HuH-7.5 (cell line): ENCODE measurements at places on chromosomes 4 and X.

DNA sequence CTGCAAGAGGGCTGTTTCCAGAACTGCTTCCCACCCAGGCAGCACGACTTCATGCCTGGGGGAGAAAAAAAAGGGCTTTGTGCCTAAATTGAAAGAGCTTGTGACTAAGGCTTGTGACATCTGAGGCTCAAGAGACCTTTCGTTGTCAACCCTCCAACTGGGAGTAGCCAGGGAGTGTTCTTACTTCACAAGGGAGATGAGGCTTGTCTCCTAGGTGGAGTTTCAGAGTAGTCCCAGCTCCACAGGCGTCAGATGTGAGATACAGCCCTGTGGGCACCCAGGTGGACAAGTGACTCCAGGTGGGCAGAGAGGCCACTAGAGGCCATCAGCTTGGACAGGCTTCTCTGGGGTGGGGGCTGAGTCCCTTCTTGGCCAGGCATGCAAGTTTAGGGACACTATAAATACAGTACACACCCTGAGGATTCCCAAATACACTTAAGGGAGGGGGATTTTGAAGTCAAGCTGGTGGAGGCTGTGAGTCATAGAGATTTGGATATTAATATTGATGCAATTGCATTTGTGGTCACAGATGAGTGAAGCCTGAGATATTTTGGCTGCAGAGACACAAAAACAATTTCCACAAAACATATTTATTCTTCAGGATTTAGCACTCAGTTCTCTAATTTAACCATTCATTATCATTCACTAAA is 40.1 kb upstream of the SETD7 start:
- no peak for DNase-seq

- DNase-seq: no peak
Measured at GRCh38 chr4:15366721-15367120, 61.1 kb upstream of the C1QTNF7 start.

GRCh38 chr4:147560625-147561024 is 56.6 kb upstream of the TMEM184C start:
- no peak for DNase-seq

DNA sequence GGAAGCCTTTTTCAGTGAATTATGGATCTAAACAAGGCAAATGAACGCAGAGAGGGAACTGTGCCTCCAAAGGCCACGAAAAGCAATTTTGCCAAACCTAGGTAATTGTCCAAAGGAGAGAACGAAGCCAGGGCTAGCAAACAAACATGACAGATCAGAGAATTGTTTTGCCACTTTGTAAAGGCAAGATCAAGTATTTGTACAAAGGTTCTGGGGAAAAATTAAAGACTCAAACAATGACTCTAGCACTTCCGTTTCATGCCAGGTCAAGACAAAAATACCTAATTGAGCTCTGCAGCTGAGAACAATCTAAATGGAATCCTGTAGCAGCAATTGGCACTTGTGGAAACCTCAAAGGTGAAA is 8.5 kb downstream of the RBM47 start:
- no peak for DNase-seq

- DNase-seq: no peak
Measured at GRCh38 chrX:24846550-24847150, 152.9 kb downstream of the POLA1 start.

DNA sequence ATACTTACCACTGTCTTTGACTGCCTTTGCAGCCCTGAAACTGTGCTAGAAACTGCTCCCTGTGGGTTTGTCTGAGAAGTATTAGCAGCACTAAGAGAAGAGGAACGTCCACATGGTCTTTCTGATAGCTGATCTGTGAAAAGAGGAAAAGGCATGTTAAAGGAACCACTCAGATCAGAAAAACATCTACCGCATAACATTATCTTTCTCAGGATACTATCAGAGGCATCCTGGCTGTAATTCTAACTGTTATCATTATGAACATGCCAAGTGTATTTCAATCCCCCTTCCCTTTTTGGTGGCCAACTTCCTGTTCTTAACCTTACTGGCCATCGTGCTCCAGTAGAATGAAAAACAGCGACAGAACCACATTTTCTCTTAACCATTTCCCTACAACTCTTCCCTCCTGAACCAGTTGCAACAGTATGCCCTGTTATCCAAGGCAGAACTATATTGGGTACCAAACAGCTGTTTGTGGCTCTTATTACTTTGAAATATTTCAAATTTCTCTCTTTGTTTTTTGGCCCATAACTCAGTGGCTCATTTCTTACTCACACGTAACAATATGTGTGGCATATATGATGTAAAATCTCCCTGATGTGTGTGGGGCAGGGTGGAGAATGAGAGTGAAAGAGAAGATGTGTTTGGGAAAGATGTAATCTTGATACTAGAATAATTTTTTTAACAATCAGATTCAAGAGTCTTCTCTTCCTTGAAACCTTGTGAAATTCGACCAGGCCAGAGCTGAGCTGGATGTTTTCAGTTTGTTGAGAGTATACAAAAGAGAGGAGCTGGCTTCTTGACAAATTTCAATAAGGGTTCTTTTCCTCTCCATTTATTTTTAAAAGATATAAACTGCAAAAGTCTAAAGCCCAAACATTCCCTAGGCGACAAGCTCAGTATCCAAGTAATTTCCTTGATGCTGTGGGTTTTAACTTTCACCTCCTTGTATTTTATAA is 35.2 kb downstream of the ARHGEF6 start:
- no peak for DNase-seq

DNA sequence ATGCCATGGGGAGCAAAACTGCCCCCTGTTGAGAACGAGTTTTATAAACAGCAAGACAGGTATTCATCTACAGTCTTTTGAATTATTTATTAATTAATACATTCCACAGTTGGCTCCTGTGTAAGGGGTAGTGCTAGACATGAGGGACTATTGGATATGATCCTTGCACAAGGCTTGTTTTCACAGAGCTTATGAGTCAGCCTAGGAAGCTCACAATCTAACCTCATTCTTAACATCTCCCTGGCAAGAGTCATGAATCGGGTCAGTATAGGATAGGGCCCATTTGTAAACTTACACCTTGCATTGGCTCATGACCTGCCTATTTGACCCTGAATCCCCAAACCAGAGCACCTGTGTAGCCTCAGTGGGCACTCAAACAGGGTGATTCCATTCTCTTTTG is 209.1 kb upstream of the HCCS start:
- no peak for DNase-seq

DNA sequence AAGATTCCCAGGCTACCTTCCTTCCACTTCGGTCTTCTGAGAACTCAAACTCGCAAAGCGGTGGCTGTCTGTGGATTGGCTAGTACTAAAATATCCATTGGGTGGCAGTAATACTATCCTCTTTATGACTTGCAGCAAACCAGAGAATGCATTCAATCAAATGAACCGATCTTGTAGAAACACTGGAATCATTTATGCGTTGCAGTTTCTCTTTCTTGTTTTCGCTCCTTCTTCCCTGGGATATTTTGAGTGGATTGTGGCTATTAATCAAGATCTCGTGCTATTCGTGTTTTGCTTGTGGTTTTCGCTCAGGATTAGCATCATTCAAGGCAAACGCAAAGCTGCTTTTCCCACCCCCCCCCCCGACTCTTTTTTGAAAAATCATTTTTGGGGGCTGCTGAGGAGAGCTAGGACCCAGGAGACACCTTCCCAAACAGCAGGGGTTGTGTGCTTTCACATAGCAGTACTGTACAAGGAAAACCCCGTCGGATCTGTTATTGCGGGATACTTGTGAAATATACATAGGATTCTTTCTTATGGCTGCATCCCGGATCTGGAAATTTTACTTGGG is at the start of gene IL1RAPL1:
IL1RAPL1 (plus strand) TSS at position 466 of the 571 bp plus-strand sequence.
- no peak for DNase-seq

DNA sequence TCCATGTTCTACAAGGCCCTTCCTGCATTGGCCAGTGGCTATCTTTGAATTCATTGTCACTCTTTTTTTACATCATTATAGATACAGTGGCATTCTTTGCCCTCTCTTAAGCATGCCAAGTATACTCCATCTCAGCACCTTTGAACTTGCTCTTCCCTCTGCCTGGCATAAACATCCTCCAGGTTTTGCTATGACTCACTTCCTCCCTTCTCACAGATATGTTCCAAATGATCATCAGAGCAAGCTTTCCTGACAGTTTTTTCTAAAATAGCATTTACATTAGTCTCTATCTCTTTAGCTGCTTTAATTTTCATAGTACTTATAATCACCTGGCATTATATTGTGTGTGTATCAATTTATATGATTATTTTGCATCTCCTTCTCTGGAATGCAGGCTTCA is 553.3 kb upstream of the MAGEB2 start:
- no peak for DNase-seq

DNA sequence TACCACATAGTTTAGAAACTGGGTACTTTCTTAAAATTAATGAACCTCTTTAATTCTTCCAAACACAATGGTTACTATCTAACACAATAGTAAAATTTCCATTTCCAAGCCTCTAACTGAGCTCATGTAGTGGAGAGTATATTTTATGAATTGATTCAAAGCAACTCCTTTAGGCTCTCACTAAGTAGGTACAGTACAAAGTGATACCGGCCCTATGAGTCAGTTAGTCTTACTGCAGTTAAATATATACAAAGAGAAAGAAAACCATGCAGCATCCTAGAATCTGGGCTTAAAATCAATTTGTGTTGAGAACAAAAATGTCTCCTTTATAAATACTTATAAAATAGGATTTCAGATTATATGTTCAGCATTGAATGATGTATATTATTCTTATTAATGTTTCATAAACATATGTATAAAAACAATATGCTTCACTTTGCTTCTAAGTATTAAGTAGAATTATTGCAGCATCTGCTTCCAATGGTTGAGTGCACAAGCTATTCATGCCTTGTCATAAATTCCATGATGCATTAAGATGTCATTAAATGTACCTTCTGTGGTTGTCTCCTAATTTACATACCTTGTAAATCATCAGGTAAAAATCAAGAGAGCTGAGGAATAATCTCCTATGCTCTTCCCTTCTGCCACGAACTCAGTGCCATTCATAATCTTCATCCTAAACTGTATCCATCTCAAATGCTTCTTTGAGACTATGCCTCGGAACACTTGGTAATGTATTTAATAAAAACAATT is 1037.8 kb downstream of the STPG2 start:
- DNase-seq: no peak

- no peak for DNase-seq
Measured at GRCh38 chrX:129938081-129938480, 32.1 kb downstream of the UTP14A start.

DNA sequence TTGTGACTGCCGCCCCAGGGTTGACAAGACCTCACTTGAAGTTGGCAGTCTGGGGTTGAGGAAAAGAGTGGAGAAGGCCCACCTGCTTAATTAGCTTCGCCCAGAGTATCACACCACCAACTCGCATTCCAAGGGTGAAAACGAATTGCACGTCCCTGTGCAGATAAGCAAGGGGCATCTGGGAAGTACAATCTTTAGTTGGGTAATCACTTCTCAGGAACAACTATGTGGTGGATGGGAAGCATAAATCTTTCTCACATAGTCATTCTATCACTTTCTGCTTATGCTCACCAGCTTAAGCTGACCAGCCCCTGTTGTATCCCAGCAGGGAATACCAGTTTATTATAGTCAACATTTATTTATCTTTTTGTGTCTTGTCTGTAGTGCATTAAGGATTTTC is 14.3 kb downstream of the SPCS3 start:
- no peak for DNase-seq

DNA sequence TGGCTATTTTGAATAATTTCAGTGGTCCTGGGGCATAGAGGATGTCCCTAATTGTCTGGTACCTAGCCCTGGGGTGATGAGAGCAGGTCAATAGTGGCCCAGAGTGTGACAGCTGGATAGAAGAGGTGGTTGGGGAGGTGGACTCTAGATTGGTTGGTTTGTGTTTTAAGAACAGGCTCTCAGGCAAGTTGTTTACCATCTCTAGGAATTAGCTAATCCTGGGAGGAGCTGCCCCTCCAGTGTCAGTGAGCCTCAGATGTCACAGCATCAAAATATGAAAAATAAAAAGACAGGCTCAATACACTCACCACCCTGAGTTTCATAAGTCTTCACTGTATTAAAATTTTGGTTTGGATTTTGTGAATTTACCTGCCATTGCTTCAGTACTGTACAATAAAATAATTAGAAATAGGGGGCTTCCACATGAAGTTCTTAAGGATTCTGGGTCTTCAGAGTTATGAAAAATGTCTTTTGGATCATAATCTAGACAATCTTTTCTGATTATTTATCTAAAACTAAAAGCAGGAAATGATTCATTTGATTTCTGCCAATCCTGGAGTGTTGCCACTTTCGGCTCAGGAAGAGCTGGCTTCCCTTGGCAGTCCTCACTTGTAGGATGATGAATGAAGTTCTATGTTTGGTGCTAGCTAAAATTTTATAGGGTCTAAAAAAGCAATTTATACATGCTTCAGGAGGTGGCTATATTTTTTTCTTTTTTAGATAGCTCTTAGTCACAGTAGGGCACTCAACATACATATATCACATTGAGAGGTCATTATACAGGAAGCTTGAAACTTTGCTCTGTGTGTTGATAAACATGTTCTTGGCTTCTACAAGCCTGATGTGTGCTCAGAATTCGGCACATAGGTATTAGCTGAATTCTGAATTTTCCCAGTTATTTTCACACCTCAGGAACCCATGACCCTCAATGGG is 395.1 kb downstream of the RAB28 start:
- no peak for DNase-seq

GRCh38 chr4:184503869-184504300 is 29.5 kb upstream of the IRF2 start:
- DNase-seq: no peak

- DNase-seq: no peak
Measured at GRCh38 chrX:136525738-136526606, 6.0 kb upstream of the VGLL1 start.

GRCh38 chrX:66030505-66031317 is 9.2 kb downstream of the VSIG4 start:
- DNase-seq: no peak

GRCh38 chr4:145937971-145938611 is 532 bp downstream of the ZNF827 start:
- DNase-seq: peak; percentile 44

GRCh38 chrX:93874554-93874953 is 200.5 kb downstream of the FAM133A start:
- no peak for DNase-seq

DNA sequence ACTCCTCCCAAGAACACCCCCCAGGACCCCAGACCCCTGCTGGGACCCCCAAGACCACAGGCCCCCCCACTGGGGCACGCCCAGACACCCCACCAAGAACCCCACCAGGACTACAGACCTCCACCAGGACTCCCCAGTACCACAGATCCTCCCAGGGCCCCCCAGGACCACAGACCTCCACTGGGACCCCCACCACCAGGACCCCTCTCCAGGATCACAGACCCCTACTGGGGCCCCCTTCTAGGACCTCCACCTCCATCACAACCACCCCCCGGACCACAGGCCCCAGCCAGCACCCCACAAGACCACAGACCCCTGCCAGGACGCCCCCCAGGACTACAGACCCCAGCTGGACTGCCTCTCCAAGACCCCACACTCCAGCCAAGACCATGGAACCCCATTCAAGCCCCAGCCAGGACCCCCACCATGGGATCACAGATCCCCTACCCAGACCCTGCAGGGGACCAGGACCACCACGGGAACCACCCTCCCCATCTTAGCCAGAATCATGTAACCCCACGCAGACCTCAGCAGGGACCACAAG is 855 bp upstream of the DHRSX start:
- no peak for DNase-seq

DNA sequence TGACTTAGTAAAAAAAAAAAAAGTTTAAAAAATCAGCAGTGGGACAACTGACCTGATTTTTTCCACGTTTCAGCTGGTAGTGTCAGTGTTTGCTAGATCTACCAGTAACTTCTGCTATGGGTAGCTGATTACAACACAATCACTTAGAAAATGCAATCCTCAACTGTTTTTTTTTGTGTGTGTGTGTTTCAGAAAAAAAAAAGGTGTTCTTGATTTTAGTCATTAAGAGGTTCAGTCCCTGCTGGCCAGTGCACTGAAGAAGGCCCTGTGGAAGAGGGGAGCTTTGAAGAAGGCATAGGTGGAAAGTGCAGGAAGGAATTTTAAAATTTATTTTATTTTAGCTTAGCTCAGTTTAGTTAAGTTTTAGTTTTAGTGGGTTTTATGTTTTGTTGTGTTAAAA is 46.9 kb downstream of the SH2D1A start:
- no peak for DNase-seq
